Esophagus squamous epithelium (tissue), 5 donors: ENCODE measurements at places on chromosomes 3 and 15.

DNA sequence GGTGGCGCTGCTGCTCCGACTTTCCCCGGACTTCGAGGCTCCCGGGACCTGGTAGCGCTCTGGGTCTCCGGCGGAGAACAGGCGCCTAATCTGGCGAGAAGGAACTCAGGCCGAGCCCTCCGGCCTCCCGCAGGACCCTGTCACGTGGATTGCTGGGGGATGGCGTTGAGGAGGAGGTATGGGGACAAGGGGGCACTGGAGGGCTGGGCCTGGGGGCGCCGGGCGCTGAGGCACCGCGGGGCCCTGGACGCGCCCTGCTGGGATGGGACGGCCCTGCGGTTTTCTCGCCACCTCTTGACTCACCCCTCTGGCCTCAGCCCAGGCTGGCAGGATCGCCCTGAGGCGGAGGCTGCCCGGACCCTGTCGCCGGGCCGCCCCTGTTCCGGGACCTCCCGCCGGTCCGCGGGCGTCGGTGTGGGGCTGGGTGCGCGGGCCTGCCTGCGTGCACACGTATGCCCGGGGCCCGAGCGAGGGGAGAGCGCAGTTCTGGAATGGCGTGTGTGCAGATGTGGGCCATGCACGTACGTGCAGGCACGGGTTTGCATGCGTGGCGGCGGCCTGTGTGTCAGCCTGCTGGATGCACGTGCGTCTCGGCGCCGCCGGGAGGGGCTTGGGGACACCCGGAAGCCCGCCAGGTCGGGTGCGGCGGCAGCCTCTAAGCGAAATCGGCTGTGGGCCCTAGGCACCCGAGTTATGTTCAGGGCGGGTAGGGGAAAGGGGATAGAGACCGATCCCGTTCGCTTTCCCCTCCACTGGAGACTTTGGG is 752 bp downstream of the C15orf39 start:
- DNase-seq = peak; percentile 38

DNA sequence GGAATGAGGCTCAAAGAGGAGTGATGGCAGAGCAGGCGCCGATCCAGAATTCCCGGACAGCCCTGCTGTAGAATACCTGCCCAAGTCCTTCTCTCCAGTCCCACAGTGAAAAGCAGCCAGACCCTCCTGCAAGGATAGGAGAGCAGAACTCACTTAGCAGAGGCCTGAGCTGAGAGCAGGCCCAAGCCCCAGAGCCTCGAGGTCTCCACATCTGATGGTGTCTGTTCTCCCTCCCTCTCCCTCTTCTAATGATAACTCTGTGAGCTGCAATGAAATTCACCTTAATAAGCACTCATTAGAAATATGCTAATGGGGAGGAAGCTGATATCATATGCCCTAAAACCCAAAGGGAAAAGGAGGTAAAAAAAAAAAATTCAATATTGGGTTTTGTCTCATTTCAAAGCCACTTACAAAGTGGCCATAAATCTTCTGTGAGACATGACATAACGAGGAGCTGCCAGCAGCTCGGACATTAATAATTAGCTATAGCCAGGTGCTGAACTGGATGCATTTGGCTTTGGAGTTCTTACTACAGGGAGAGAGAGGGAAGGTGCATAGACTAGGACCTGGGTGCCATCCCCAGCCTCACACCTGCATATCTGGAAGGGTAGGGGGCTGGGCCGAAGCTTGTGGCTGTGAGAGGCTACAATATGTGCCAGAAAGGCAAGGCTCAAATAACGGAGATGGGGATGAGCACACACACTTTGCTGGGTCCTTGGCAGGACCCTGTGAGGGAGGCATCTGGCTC is 108.4 kb downstream of the MEGF11 start:
- DNase-seq = no peak

- DNase-seq = no peak
Measured at GRCh38 chr3:184172681-184173373, 1.8 kb upstream of the AP2M1 start.

GRCh38 chr15:66628976-66629723 is 63.4 kb upstream of the LCTL start:
- DNase-seq = no peak

DNA sequence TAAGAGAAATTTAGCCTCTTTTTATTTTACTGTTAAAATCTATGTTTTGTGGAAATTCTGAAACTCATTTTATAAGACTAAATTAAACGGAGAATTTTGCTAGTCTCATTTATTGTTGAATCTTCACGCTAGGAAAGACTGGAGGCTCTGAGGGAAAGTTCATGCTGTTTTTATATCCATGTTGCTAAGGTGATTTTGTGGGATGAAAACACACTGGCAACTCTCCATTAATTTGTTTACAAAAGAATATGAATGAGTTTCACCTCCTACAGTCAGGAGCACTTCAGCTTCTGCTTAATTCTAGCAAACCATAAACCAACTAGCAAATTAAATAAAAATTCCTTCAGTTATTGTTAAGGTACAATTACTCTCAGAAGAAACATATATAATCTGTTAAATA is 195.4 kb downstream of the RAP2B start:
- no peak for DNase-seq

DNA sequence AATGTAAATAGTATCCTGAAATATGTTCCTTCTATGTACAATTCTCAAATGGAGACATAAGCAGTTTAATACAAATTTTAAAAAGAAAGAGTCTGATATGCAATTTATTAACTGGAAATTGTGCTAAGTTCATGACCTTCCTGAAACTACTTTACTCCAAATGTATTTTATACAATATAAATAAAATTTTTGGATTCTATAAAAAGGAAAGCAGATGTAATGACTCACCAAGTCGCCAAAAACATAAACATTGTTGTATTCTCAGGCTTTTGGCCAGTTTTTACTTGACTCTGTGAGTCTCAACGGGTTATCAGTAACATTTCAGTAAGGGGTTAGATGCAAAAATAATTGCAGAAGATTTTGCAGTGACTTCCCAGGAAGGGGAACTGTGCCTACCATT is 948.2 kb downstream of the EPHA3 start:
- DNase-seq = no peak
